ENCODE measurements at places on chromosomes 7 and 10.

- DNase-seq: no peak
Observed at GRCh38 chr7:13551503-13551902, 438.0 kb downstream of the ETV1 start.

DNA sequence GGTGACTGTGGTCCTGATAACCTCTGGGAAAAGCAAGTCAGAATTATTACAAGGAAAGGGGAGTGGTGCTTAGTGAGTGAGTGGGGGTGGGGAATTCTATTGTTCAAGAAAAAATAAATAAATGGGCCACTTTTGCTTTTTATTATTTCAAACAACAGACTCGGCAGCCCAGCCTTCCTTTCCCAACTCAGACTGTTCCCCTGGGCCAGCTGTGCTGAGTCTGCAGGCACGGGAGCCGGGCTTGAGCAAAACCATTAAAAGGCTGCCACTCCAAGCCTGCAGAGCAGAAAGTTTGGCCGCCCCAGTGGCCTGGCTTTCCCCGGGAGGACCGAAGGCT lies 90.0 kb downstream of the PLXNA4 start:
- DNase-seq: no peak

GRCh38 chr10:12780634-12781601 lies 220.6 kb downstream of the CCDC3 start:
- DNase-seq: peak; percentile 12

DNA sequence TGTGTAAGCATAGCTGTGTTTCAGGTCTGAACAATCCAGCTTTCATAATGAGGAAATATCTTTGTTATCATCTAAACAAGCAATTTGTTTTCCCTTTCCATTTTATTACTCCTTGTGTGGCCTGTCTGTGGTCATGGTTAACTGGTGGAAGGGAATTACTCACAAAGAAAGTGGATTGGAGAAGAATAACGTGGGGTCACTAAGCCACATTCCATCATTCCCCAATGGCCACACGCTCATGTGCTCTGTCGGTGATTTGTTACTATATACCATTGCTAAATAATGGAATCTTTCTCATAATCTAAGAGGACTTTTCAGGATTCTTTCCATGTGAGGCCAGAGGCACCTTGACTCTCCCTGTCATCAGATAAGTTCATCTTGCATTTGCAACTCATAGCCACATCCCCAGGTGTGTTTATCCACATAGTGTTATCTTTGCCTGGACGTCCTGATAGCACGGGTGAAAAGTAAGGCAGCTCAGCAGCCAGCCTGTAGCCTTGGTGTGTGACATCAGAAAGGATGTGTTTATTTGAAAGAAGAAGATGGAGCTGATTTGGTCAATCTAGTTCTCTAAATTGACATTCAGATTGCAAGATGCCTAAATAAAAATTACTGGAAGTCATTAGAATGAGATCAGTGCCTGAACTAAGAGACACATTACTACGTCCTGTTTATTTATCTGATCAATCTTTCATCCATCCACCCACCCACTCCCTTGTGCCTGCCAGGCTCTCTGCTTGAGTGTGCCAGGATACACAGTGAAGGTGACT lies 128.9 kb downstream of the CELF2 start:
- peak; percentile 51 for DNase-seq

- DNase-seq: peak; percentile 33
Observed at GRCh38 chr10:24513155-24513554, 210.5 kb downstream of the ARHGAP21 start.

DNA sequence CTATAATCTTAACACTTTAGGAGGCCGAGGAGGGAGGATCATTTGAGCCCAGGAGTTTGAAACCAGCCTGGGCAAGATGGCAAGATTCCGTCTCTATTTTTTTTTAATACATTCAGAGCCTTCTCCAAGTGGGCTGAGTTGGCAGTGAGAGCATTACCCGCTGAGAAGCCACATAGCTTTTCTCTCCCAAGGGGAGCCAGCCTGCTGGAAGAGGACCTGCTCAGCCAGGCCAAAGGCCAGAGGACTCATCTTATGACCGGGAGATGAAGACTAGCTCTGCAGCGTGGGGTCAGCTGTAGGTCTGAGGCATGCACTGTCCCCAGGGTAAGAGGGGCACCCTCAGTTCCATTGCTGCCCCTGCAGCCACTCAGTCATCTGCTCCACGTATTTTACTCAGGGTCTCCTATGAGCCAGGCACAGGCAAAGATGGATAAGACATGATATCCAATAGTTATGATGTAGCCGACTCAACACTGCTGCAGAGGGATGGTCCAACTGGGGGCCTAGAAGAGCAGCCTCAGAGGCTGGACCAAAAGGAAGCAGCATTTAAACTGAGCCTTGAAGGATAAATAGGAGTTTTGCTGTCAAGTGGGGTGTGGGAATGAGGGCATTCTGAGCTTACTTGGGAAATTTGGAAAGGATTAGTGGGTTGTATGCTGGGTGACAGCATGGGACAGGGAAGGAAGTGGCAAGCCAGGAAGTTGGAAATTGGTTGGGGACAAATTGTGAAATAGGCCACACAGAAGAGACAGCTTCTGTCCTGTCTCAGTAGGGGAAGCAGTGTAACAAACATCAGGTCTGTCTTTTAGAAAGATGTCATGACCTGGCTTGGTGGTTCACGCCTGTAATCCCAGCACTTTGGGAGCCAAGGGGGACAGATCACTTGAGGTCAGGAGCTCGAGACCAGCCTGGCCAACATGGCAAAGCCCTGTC lies 1.6 kb upstream of the MARVELD1 start:
- no peak for DNase-seq

DNA sequence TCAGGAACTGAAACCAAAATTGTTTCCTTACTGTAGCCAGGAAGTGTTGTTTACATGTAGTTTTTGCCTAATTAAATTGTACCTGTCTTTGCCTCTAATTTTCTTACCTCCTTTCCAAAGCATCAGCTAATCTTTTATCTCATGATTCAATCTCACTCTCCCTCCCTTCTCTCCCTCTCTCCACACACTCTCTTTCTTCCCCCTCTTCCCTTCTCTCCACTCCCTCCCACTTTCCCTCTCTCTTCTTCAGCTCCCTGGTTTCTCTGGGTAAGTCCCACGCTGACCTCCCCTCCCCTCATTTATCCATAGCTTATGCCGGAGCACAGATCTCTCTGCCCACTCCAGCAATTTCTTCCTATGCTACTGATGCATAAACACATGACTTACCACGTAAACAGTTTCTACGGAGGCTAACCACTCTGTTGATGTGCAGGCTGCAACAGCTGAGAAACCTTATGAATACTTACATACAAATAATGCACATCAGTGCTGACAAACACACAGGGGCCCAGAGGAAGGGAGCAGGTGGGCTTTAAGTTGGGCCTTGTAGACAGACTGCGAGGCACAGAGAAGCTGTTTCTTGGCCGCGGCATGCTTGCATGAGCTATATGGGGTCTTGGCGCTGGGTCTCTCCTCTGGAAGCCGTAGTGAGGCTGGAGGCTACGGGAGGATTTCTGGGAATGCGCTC lies 174.4 kb upstream of the PLXNA4 start:
- DNase-seq: no peak

GRCh38 chr10:122062831-122063674 lies 74.1 kb downstream of the TACC2 start:
- peak; percentile 42 for DNase-seq

DNA sequence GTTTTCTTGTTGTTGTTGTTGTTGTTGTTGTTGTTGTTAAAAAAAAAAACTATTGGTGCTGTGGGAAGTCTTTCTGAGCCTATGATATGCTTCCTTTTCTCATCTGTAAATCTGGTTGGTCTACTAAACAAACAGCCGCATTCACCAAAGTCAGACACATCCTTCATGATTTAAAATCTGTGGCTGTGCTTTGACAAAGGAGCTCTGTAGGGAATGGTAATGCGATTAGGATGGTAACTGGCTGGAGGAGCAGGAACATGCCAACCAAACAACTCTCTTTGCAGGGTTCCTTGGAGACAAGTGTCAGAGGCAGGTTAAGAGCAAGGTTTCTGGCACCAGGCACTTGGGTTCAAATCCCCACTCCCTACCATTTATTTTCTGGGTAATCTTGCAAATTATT lies 14.9 kb upstream of the SP4 start:
- no peak for DNase-seq

DNA sequence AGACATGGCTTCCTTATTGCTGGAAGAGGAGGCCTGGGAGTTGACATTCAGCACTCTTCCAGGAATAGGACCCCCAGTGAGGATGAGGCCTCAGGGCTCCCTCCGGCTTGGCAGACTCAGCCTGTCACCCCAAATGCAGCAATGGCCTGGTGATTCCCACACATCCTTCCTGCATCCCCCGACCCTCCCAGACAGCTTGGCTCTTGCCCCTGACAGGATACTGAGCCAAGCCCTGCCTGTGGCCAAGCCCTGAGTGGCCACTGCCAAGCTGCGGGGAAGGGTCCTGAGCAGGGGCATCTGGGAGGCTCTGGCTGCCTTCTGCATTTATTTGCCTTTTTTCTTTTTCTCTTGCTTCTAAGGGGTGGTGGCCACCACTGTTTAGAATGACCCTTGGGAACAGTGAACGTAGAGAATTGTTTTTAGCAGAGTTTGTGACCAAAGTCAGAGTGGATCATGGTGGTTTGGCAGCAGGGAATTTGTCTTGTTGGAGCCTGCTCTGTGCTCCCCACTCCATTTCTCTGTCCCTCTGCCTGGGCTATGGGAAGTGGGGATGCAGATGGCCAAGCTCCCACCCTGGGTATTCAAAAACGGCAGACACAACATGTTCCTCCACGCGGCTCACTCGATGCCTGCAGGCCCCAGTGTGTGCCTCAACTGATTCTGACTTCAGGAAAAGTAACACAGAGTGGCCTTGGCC lies 4.3 kb downstream of the PGAM2 start:
- DNase-seq: no peak

Data from fibroblast of skin of right quadriceps (primary cell).